ENCODE measurements at places on chromosomes 11 and 22.
A peak's percentile ranks its signal among the peaks of the same experiment; 100 is the strongest.

DNA sequence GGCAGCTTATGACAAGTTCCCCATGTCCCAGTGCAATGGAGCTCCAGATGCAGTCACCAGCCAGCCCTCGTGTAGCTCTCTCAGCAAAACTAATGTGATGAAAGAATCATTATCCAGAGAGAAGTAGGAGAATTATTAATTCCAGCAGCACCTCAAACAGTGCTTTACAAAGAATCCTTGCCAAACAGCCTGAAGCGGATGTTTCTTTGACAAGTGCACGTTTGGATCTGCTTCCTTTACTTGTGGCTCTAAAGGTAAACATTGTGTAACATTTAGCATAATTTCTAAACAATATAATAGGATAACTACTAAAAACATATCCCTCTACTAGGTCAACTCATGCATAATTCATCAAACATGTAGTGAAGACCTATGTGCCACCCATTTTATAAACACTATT lies 197.0 kb downstream of the FAM181B start:
- DNase-seq, result no peak

- peak; percentile 20 for DNase-seq
These were observed 872 bp downstream of the TMA7B start for GRCh38 chr22:39960791-39961746.

GRCh38 chr22:23180301-23180892 lies at the start of gene BCR:
BCR (plus strand) TSS chr22:23180509; CDS start chr22:23180961, 452 bp downstream.
- peak; percentile 55 for DNase-seq

DNA sequence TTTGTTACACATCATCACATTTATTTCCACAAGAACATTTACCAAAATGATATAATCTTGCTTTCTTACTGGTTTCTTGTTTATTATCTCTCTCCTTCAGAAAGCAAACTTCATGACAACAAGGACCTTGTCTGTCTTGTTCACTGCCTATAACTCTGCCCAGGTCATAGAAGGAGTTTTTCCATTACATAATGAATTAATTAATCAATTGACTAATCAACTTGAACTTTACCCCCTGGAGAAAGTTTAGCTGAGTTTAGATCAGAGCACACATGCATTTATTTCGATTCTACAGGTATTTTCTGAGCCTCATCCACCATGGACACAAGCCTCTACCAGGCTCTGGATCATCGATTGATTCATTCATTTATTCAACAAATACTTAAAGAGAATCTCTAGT lies 6.3 kb upstream of the PRG2 start:
- no peak for DNase-seq

GRCh38 chr11:85540635-85541205 lies 86.4 kb downstream of the DLG2 start:
- DNase-seq, result no peak

DNA sequence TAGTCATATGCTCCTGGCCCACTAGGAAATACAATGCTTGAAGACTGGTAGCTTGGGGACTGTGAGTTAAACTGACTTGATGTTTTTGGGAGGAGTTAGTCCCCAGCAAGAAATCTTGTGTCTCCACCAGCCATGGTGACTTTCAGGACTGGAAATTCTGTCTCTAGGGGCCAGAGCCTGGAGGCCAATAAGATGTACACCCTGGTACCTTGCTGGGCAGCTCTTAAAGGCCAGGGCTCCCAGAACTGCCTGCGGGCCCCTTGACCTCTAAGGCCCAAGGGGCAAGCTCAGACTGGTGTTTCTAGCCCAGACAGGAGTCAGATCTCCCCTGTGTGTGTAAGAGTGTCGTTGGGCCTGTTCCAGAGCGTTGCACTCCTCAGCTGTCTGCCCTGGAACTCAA lies 128.7 kb upstream of the C11orf58 start:
- no peak for DNase-seq

- no peak for DNase-seq
These were observed 8.0 kb downstream of the TTC17 start for GRCh38 chr11:43366677-43367076.

- DNase-seq, result no peak
These were observed 17.7 kb downstream of the TNKS1BP1 start for GRCh38 chr11:57306940-57307565.

DNA sequence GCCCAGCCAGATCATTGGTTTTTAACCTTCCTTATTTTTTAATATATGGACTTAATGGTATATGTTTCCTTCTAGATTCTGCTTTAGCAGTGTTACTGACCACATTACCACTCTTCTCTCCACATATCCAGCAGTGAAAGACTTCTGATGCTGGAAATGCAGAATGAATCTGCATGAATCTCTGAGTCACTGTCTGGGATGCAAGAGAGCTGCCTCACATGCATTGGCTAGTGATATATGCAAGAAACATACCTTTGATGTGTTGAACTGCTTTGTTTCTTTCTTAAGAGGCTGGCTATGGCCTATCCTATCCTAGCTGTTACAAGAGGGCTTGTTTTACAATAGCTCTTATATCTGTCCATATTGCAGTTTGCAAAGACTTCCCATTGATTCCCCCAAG lies 16.6 kb upstream of the AMPD3 start:
- DNase-seq, result no peak

- no peak for DNase-seq
These were observed at the start of gene GAL for GRCh38 chr11:68684385-68685356. GAL (plus strand) TSS chr11:68684544; CDS start chr11:68684924, 380 bp downstream.

DNA sequence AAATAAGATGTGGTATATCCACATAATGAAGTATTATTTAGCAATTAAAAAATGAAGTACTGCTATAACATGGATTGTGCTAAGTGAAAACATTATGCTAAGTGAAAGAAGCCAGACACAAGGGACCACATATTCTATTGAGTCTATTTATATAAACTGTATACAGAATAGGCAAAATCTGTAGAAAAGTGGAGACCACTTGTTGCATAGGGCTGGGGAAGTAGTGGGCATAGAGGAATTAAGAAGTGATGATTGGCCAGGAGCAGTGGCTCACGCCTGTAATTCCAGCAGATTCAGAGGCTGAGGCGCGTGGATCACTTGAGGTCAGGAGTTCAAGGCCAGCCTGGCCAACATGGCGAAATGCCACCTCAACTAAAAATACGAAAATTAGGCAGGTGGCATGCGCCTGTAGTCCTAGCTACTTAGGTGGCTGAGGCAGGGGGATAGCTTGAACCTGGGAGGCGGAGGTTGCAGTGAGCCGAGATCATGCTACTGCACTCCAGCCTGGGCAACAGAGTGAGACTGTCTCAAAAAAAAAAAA lies 109.6 kb downstream of the RBFOX2 start:
- DNase-seq, result no peak

GRCh38 chr11:127052404-127052803 lies 51.8 kb upstream of the KIRREL3 start:
- no peak for DNase-seq

DNA sequence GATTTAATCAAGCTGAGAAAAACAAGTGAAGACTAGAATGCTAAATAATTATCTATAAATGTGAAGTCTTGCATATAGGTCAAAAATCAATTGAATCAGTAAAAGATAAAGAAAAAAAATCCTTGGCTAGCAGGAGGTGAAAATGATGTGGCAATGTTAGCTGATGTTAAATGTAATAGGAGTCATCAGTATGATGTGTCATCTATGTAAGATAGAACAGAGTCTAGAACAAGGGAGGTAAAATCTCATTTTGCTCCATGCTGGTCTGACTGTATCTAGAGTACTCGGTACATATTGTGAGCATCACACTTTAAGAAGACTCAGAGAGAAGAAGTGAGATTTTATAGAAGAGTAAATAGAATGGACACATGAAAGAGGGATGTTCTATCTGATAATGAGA lies 721.2 kb downstream of the ETS1 start:
- DNase-seq, result no peak

DNA sequence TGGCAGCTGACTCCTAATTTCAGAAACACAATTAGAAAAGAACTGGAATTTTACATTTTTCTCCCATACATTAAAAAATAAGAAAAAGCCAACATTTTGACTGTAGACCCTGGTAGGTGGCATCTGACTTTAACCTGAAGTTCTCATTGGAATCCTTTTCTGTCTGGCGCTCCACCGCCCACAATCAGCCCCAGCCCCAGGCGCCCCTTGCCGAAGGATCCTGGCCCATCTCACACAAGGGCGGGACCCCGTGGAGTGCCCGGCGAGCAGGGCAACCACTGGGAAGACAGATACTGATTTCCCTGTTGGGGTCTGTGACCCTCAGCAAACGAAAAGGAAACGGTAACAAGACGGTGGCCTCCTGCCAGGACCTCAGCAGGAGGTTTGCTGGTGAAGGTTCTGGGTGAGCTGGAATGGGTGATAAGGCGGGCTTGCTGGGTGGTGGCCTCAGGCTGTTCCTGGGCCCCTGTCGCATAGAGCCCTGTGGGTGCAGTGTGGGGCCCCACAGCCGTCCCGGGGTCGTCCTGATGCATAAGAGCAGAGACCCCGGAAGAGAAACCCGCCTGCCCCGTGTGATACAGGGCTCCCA lies 15.7 kb downstream of the TSPO start:
- DNase-seq, result no peak

GRCh38 chr11:113242767-113243397 lies 71.5 kb upstream of the TTC12 start:
- DNase-seq, result no peak

- no peak for DNase-seq
These were observed 35.7 kb downstream of the TRIM29 start for GRCh38 chr11:120102050-120102863.

DNA sequence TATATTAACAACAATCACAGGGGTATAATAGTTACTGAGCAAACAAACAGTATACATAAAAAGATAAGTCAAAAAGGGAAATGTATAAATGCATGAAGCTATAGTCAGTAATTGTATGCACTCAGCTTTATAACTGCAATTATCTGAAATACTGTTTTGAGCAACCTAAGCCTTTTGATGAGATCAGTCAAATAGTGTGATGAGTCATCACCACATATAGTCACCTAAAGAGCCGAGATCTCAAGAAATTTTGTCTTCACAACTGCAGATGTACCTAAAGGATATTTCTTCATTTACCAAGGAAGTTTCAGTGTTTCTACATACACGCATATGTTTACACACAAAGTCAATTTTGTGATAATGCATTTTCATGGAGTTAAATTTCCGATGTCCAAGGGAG lies 5.4 kb upstream of the OR51A2 start:
- no peak for DNase-seq

- no peak for DNase-seq
These were observed 366.0 kb upstream of the NARS2 start for GRCh38 chr11:78940500-78941225.

- DNase-seq, result no peak
These were observed 14.9 kb upstream of the PRG2 start for GRCh38 chr11:57405271-57405860.

GRCh38 chr11:60776167-60776566 lies 9.0 kb upstream of the MS4A10 start:
- DNase-seq, result no peak

DNA sequence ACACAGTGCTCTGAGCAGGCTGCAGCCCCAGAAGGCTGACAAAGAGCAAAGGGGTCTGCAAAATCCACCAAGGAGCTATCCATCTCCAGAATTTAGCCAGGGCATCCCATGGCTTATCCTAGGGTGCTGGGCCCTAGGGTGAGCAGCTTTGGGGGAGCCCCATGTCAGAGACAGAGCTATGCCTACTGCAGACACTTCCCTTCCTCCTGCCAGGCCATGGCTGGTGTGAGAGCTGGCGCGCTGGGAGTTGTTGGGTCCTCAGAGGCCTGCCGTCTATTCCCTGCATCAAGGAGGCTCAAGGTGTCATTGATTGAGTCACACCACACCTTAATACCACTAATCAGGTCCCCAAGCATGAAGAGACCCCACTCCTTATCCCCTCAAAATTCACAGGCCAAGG lies 85.3 kb upstream of the TP53I11 start:
- DNase-seq, result no peak

DNA sequence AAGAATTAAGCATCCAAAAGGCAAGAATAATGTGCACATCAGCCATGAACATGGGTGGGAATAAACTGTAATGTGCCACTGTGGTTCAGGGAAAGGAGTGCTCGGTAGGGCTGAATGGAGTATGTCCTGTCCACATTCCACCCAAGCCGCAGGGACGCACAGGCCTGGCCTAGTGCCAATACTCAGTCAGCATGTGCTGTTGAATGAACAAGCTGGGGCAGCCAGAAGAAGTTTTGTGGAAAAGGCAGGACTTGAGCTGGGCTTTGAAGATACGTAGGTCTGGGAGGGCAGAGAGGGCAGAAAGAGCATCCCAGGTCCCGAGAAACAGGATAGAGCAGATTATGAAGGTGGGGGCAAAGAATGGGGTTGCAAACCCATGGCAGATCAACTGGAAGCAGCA lies 60.0 kb upstream of the PLET1 start:
- no peak for DNase-seq

- no peak for DNase-seq
These were observed 10.4 kb downstream of the JAM3 start for GRCh38 chr11:134079317-134079716.

GRCh38 chr22:19987394-19988306 lies 29.0 kb downstream of the ARVCF start:
- no peak for DNase-seq

DNA sequence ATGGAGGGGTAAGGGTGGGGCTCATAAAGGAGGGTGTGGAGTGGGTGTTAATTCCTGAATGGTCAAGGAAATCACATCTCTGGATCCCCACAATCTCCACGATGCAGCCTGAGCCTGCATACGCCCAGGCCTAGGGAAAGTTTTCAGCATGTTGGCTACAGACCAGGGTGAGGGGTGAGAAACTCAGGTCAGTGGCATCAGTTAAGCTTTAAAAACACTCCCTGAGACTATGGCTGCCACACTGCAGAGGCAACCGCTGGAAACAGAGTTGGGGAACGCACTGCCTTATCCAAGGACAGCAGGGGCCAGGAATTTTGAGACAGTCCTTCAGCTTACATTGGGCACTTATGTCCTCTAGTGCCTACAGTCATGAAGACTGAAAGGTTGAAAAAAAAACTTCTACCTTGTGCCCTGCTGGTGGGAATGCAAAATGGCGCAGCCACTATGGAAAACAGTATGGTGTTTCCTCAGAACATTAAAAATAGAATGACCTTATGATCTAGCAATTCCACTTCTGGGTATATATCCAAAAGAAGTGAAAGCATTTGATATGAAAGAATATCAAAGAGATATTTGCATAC lies 19.7 kb downstream of the DKK3 start:
- no peak for DNase-seq

DNA sequence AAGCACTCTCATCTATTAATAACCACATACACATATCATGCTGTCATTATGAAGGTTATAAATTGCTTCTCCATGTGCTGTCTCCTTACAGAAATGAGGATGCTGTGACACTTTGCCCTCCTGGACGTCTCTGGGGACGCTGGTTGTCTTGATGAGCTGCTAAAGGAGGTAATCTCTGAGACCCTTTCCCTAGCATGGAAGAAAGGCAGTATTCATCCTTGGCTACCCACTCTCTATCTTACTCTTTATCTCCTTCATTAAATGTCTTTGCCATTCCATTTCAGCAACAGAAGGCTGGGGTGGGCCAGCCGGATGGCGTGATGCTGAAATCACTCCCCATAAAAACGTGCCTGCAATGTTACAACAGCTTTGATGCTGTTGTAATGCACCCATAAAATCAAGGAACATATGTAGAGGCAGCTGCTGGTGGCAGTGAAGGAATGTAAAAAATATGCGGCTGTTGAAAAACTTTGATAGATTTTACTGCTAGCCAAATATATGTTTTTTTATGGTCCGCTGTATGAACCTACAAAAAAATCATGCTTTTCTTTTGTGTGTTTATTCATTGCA lies 715.1 kb upstream of the API5 start:
- DNase-seq, result no peak
